Omental fat pad (tissue), 4 donors: ENCODE measurements at places on chromosomes 3 and 15. TPM values are rescaled to one million over a fixed set of nuclear protein-coding genes. Genes with fewer than 3 reads are reported as not detected.

The IL17RE gene
- total RNA-seq = 11.8 TPM

GRCh38 chr3:147411238-147411814, 2.2 kb downstream of the ZIC1 start:
- no peak for DNase-seq

GRCh38 chr15:69876064-69876940, 221.4 kb downstream of the TLE3 start:
- no peak for DNase-seq

- DNase-seq = no peak
Observed at GRCh38 chr3:111763001-111763471, 96.0 kb upstream of the PHLDB2 start.

DNA sequence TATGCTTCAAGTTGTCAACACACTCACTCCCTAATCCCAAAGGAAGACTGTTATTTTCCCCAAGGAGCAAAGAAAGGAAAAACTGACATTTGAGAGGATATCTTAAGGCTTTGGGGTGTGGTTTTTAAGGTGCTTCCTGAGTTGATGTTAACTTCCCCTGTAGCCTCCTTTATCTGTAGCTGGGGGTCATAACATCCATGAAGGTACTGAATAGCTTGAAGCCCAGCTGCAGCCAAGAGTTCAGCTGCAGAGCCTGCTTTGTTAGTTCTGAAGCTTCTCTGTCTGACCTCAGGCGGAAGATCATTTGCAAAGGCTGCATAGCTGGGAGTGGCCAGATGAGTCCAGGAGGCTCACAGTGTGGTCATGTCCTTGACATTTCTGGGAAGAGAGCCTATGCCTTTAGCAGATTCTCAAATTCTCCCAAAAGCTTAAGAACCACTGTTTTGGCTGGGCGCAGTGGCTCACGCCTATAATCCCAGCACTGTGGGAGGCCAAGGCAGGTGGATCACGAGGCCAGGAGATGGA, 165.4 kb downstream of the SV2B start:
- no peak for DNase-seq

The SLC22A14 gene
- 0.24 TPM for total RNA-seq

GRCh38 chr3:183172051-183172639, 9.6 kb upstream of the LAMP3 start:
- DNase-seq = no peak

- no peak for DNase-seq
Observed at GRCh38 chr3:58116161-58116955, 94.4 kb downstream of the DNASE1L3 start.

GRCh38 chr15:24898715-24899272, 56.0 kb upstream of the SNRPN start:
- no peak for DNase-seq

DNA sequence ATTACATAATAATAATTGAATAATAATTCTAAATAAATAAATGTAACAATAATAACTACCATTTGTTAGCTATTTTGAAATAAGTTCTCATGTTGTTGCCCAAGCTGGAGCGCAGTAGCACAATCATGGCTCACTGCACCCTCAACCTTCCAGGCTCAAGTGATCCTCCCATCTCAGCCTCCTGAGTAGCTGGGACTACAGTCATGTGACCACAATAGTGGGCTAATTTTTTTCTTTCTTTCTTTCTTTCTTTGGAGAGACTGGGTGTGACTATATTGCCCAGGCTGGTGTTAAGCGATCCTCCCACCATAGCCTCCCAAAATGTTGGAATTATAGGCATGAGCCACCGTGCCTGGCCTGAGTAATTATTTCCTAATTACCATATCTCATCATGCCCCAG, 30.9 kb upstream of the KCNMB3 start:
- DNase-seq = no peak

- no peak for DNase-seq
Observed at GRCh38 chr3:17179381-17180205, 294.8 kb downstream of the PLCL2 start.

The FAM174B gene
- 3.1 TPM for total RNA-seq

The SERPINI2 gene
- not detected for total RNA-seq

GRCh38 chr3:167114619-167115018, 265.5 kb downstream of the ZBBX start:
- no peak for DNase-seq

The GATM gene
- total RNA-seq = 15.1 TPM

DNA sequence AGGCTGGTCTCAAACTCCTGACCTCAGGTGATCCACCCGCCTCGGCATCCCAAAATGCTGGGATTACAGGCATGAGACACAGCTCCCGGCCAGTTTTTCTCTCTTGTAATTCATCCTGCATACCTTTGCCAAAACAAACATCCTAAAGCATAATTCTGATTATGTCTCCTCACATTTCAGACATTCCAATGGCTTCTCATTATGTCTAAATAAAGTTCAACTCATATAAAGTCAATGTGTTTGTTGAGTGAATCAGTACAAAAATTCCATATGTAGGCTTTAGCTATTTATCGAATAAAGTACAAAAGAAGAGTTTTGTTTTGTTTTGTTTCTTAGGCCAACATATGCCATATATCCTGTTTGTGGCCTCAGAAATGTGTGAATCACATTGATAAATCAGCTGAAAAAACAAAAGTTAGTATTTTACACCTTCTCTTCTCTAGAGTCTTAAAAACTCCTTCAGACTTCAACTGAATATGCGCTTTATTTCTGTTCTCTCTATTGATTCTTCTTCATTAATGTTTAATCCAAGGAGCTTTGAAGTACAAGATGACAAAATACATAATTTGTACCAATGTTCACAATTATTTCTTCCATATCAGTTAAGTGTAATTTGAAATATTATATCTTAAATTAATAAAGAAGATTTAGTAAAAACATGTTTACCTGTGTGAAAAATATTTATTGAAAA, 165.8 kb downstream of the MECOM start:
- DNase-seq = no peak

GRCh38 chr15:52445553-52445952, 83.1 kb downstream of the MYO5A start:
- no peak for DNase-seq

GRCh38 chr3:189272500-189273119, 100.8 kb downstream of the TPRG1 start:
- DNase-seq = no peak

- DNase-seq = no peak
Observed at GRCh38 chr15:73075160-73075859, 23.0 kb downstream of the NEO1 start.

GRCh38 chr3:18445401-18446148, 20.4 kb upstream of the SATB1 start:
- no peak for DNase-seq

The FBXO40 gene
- total RNA-seq = not detected

The GPR15 gene
- total RNA-seq = not detected

GRCh38 chr3:64650715-64651114, 37.1 kb downstream of the ADAMTS9 start:
- DNase-seq = no peak

DNA sequence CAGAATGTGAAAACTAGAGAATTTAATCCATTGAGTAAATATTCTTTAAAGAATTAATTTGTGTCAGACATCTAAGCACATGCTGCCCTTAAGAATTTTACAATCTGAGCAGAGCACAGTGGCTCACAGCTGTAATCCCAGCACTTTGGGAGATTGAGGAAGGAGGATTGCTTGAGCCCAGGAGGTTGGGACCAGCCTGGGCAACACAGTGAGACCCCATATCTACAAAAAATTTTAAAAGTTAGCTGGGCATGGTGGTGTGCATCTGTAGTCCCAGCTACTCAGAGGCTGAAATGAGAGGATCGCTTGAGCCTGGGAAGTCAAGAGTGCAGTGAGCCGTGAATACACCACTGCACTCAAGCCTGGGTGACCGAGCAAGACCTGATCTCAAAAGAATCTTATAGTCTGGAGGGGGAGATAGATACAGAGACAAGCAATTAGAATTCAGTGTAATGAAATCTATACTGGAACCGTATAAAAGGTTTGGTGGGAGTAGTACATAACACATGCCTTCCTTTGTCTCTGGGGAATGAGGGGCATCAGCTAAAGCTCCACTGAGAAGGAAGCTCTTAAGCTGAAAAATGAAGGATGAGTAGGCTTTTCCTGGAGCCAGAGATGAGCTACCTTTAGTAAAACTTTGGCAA, 21.2 kb downstream of the ATP11B start:
- no peak for DNase-seq

DNA sequence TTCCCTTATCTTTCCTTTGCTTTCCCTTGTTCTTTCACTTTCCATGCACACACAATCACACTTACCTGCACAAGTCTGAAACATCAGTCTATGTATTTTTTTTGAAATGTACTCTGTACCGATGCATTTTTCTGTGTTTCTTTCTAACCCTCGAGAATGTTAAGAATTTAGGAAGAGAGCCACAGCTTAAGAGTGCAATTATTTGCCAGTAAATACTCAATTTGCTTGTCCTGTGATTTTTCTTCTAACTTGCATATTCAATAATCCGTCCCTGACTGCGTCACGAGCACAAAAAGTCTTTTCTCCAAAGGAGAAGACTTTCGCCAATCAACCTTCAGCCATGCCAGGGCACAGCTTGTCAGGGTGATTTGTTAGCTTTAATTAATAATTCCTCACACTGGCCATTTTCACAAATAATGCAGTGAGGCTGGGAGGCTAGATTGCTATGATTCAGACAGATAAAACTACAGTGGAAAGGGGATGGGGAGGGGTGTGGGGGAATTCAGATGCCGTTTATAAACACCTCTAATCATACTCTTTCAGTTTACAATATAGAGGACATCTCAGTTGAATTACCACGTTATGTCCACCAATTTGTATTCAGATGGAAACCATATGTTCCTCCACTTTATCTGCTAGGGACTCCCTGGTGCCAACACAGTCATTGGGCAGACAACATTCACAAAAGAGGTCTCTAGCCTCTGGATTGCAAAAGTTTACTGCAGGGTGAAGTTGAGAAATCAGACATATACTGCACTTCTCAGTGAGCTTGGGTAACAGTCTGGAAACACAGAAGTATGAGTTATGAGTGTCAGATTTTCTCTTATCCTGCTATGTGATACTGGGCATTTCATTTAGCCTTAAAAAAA, 388.0 kb downstream of the ZBTB20 start:
- DNase-seq = no peak

The PLCB2 gene
- 35.1 TPM for total RNA-seq

DNA sequence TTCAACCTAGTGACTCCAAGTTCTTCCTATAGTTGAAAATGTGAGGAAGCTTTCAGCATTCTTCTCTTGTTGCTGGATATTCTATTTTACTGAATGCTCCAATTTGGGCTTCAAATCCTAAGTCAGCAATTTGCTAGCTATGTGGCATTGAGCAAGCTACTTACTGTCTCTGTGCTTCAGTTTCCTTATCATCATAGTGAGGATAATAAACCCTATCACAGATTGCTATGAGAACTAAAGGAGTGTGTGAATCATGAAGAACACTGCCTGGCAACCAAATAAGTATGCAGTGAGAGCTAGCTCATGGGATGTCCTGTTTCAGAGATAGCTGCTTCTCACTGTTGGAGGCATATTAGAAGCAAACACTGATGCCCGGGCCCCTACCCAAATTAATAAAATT, 163.8 kb upstream of the CDIN1 start:
- no peak for DNase-seq

GRCh38 chr15:92579486-92579885, 76.1 kb downstream of the FAM174B start:
- DNase-seq = no peak

The BHLHE40 gene
- total RNA-seq = 101 TPM

DNA sequence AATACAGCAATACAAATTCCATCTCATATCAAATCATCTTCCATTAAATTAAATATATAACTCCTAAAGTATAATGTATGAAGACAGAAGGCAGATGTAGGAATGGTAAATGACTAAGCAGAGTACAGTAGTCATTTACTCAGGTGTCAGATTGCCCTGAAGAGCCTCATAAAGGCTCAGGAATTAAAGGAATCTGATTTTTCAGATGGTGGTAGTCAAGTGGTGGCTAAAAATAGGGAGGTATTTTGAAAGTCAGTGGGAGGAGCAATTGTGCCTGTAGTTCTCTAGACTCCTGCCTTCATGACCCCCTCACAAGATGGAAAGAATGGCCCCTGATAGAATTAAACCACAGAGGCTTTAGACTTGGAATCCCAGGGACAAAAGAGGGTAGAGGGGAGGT, 142.7 kb upstream of the SYNPR start:
- no peak for DNase-seq

The RPL35A gene
- 671 TPM for total RNA-seq

GRCh38 chr3:139394116-139394515, 4.7 kb upstream of the COPB2 start:
- DNase-seq = no peak

- no peak for DNase-seq
Observed at GRCh38 chr15:30924353-30924752, 20.6 kb downstream of the FAN1 start.

The CCDC33 gene
- total RNA-seq = not detected

The FBXL22 gene
- total RNA-seq = 0.60 TPM

GRCh38 chr3:55595420-55595819, 108.3 kb upstream of the WNT5A start:
- DNase-seq = no peak

DNA sequence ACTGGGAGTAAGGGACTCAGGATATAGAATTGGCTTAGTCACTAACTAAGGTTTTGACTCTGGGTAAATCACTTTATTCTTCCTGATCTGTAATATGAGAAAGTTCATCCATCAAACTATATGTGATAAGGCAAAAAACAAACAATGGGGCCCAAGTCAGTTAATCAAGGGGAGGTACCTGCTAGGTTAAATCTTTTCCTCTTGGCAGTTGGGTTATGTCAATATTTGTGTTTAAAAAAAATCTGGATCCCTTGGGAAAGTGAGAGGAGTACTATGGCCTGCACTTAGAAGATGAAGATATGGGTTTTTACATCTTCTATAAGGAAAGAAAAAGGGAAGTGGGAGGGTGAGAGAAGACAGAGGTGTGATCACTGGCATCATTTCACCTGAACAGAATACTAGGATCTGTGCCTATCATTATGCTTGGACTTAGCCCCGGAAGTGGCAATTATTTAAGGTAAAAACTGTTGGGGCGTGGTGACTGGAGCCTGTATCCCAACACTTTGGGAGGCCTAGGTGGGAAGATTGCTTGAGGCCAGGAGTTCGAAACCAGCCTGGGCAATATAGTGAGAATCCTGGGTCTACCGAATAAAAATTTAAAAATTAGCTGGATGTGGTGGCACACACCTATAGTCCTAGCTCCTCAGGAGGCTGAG, 2.8 kb upstream of the SLC28A2 start:
- DNase-seq = no peak

DNA sequence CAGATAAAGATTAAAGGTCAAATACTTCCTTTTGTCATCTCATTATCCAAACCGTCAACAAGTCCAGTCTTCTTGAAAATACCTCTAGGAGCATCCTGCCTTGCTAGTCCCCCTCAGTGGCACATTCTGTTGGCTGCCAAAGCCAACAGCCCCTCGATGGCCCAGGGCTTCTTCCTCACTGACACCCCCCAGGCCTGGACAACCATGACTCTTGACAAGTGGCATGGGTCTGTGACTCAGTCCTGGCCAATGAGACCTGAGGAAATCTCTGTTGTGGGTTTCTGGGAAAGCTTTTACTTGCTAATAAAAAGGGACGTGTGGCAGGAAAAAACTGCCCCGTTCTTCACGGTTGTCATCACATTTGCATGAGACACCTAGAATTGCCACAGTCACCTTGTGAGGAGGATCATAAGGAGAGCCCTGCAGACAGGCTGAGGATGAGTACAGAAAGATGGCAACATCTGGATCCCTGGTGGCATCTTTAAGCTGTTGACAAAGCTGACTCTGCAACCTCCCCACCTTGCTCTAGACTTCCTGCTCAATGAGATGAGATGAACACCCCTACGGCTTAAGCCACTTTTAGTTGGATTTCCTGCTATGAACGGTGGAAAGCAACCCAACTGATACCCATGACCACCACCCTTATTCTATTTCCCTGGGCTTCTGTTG, 81.5 kb downstream of the OXNAD1 start:
- no peak for DNase-seq
